Lung (tissue), 17 donors: ENCODE measurements at places on chromosomes 11 and 22. TPM values are rescaled to one million over a fixed set of nuclear protein-coding genes. Genes with fewer than 3 reads are reported as not detected.

GRCh38 chr22:27972732-27973698 is 54.0 kb upstream of the PITPNB start:
- no peak overlapping the region for H3K4me3 ChIP-seq
- peaks cover 4% of the 10 kb centered on the region for H3K36me3 ChIP-seq
- no peak for DNase-seq
- H3K27ac ChIP-seq = peak overlapping the region; percentile 31

DNA sequence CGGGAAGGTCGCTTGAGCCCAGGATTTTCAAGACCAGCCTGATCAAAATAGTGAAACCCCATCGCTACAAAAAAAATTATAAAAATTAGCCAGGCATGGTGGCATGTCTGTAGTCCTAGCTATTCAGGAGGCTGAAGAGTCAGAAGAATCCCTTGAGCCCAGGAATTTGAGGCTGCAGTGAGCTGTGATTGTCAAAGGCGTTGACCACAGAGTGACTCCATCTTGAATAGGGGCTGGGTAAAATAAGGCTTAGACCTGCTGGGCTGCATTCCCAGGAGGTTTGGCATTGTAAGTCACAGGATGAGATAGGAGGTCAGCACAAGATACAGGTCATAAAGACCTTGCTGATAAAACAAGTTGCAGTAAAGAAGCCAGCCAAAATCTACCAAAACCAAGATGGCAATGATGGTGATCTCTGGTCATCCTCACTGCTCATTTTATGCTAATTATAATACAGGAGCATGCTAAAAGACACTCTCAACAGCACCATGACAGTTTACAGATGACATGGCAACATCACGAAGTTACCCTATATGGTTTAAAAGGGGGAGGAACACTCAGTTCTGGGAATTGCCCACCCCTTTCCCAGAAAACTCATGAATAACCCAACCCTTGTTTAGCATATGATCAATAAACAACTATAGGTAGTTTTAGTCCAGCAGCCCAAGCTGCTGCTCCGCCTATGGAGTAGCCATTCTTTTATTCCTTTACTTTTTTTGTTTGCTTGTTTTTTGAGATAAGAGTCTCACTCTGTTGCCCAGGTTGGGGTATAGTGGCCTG is 2.8 kb upstream of the RDX start:
- H3K27me3 ChIP-seq = no peaks in the 10 kb centered on the region
- no peak overlapping the region for H3K4me3 ChIP-seq
- no peak for DNase-seq
- no peaks in the 10 kb centered on the region for H3K36me3 ChIP-seq
- H3K27ac ChIP-seq = no peak overlapping the region
- H3K4me1 ChIP-seq = peaks cover 24% of the 10 kb centered on the region

DNA sequence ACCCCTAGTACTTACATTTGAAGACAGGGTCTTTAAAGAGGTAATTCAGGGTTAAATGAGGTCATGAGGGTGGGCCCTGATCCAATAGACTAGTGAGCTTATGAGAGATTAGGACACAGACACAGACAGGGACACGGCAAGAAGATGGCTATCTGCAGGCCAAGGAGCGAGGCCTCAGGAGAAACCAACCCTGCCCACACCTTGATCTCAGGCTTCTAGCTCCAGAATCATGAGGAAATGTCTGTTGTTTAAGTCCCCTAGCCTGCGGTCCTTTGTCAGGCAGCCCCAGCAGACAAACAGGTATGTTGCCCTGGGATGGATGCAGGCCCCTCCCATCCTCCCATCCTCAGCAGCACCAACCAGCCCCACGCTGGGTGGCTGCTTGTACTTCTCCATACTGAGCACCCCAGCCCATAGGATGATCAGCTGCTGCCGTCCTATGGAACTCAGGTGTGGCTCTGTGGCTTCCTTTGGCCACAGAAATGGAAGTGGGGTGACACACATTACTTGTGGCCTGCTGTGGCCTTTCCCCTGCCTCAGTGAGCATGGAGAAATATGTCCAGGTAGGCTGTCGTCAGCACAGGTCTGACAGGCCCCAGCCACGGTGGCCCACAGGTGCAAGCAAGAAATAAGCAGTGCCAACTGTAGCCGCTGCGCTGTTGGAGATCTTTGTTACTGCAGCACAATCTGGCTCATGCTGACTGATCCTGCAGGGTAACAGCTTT is 7.9 kb downstream of the GNB1L start:
- DNase-seq = no peak
- H3K4me3 ChIP-seq = no peak overlapping the region
- peaks cover 34% of the 10 kb centered on the region for H3K4me1 ChIP-seq
- H3K27me3 ChIP-seq = no peaks in the 10 kb centered on the region
- H3K27ac ChIP-seq = no peak overlapping the region

DNA sequence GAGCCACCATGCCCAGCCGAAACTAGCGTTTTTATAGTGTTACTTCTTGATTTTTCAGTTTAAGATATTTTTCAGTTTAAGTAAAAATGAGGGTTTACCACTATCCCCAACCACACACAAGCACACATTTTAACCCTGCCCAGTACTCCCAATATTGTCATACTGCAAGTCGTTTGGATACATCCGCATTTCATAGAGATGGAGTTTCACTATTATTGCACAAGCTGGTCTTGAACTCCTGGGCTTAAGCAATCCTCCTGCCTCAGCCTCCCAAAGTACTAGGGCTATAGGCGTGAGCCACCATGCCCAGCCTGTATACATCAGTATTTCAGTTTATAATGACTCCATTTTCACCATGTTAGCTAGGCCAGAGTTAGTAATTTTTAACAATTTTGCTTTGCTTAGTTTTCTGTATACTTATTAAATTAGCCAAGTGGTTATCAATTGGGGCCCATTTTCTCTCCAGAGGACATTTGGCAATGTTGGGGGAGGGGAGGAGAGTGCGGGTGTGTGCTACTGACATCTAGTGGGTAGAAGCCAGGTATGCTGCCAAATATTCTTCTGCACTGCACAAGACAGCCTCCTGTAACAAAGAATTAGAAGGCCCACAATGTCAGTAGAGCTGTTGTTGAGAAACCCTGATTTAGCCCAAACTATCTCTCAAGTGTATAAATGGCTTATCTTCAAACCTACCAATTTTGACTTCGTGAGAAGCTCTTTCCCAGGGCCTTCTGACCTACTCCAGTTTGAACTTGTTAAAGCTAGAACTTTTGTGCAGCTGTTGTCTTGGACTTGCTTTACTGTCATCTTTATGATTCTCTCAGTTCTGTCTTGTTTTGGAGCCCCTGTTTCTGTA is 7.3 kb downstream of the USP47 start:
- H3K27ac ChIP-seq = peak overlapping the region; percentile 45
- DNase-seq = peak; percentile 51
- no peaks in the 10 kb centered on the region for H3K36me3 ChIP-seq
- H3K4me3 ChIP-seq = no peak overlapping the region

DNA sequence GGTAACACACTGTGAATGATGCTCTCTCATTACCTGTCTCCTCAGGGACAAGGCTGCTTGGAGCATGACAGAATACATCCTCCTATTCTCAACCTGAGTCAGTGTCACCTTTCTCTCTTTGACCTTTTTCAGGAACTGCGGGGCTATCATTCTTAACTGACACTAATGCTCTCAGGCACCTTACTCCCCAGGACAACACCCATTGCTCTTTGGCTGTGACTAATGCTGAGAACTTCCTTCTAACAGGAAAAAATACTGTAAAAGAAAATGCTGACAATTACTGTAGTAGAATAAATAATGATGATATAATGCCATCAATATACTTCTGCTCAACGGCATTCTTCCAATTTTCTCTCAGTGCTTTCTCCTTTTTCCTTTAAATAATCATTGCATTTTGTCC is 2082.7 kb upstream of the RAG2 start:
- H3K27me3 ChIP-seq = no peaks in the 10 kb centered on the region
- DNase-seq = no peak
- H3K4me1 ChIP-seq = no peaks in the 10 kb centered on the region

- DNase-seq = peak; percentile 99
- H3K27ac ChIP-seq = peak within 1 kb of the TSS; percentile 93
- H3K4me3 ChIP-seq = peak within 1 kb of the TSS; percentile 65
- peaks cover 3% of the 10 kb centered on the region for H3K4me1 ChIP-seq
- no peaks in the 10 kb centered on the region for H3K27me3 ChIP-seq
Observed at GRCh38 chr11:9573052-9573774, at the start of gene WEE1. Gene WEE1, plus strand, starts transcription at chr11:9573670. Its CDS starts 264 bp downstream, at chr11:9573934.

GRCh38 chr11:69912161-69912910 is 93.1 kb upstream of the FGF3 start:
- H3K27me3 ChIP-seq = no peaks in the 10 kb centered on the region
- no peaks in the 10 kb centered on the region for H3K36me3 ChIP-seq
- H3K4me1 ChIP-seq = peaks cover 10% of the 10 kb centered on the region

- H3K27me3 ChIP-seq = no peaks in the 10 kb centered on the region
- peak; percentile 35 for DNase-seq
- no peaks in the 10 kb centered on the region for H3K36me3 ChIP-seq
Observed at GRCh38 chr11:11163236-11163635, 189.8 kb downstream of the CSNK2A3 start.

- no peaks in the 10 kb centered on the region for H3K27me3 ChIP-seq
- no peaks in the 10 kb centered on the region for H3K36me3 ChIP-seq
- no peaks in the 10 kb centered on the region for H3K4me1 ChIP-seq
- no peak for DNase-seq
Observed at GRCh38 chr11:24589064-24589463, 92.2 kb downstream of the LUZP2 start.

DNA sequence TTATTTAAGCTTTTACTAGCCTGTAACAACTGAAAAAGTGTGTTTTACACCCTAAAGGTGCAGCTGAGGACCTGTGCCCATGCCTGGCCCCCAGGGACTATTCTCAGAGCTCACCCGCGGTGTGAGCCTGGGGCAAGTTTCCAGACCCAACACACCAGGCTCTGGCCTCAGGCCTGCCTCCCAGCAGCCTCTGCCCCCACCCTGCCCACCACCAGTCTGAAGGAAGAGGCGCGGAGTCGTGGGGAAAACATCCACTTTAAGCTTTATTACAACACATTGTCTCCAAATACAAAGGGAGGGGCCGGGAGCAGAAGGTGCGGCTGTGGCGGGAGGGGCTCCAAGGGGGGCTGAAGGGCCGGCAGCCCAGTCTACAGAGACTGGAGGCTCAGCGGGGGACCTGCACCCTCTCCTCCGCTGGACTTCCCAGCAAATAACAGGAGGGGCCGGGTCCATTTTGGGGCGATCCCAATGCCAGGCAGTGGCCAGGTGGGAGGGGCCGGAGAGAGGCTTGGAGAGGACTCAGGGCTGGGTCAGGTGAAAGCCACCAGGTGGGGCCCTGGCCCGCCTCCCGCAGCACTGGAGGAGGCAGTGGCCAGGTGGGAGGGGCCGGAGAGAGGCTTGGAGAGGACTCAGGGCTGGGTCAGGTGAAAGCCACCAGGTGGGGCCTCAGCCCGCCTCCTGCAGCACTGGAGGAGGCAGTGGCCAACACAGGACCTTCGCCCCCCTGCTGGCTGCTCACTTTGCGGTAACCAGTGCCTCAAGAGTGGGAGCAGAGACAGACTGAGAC is 18.1 kb downstream of the DUSP8 start:
- peaks cover 22% of the 10 kb centered on the region for H3K27me3 ChIP-seq
- peaks cover 14% of the 10 kb centered on the region for H3K36me3 ChIP-seq

Gene CBLIF
- not detected for total RNA-seq

Gene OR52D1
- total RNA-seq = not detected

Gene BCO2
- total RNA-seq = 8.2 TPM

Gene P2RY2
- total RNA-seq = 13.0 TPM

Gene CHRM4
- 0.28 TPM for total RNA-seq

Gene NRIP3
- 1.9 TPM for total RNA-seq
